ENCODE measurements at places on chromosomes 2 and 18.

GRCh38 chr2:237700512-237701032, 73.2 kb downstream of the LRRFIP1 start:
- peak; percentile 87 for DNase-seq

- no peak for DNase-seq
Observed at GRCh38 chr2:170462433-170463205, 252.5 kb upstream of the SP5 start.

DNA sequence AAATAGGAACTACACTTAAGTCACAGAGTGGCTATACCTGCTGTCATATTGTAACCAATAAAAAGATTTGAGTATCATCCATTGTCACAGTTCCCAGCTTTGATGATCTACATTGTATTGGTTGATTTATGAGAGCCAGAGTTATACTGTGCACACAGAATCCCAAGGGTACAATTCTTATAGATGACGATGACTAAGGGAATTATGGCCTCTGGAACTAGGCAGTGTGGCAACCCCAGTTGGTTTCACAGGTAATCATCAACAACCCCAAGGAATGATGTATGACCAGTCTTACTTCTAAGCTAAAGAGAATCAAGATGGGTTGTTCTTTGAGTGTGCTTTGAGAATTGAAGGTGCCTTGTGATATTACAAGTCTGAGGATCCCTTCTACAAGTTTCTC, 217.3 kb downstream of the ETAA1 start:
- DNase-seq: no peak

DNA sequence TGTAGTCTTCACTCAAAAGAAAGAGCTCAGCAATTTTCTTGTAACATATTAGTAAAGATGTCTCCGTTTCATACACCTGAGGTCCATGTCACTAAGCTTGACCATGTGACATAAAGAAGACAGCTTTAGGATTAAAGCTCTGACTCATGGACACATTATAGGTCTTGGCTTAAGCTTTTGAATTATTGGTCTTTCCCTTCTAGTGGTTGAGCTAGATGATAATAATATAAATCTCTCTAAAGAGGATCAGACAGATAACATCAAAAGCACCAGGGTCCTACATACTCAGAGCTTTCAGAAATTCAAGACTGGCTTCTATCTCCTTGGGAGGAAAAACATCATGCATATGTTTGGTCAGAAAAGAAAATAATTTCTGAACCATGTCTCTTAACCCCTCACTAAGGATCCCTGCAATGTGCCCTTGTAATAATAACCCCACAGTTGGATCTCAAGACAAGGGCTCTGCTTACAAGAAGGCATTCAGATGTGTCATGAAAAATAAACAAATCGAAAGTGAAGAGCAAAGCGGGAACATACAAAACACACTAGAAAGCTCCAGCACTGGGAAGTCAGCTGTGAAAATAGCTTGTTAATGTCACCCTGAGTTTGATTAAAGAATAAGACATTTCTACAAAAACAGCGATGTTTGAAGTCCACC, 174.5 kb downstream of the PID1 start:
- no peak for DNase-seq

DNA sequence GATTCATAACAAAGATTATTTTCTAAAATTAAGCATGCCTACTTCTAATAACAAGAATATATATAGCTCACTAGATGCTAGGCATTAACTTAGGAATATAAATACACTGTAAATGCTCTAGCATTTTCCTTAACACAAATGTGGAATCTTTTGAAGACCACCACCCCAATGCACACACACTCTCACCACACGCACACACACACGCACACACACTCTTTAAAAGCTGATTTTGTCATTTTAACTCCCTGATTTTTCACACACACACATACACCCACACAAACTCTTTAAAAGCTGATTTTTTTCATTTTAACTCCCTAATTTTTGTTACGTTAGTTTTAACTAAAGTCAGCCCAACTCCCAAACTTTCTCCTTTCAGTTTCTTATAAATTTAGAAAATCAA, 3.0 kb downstream of the COL5A2 start:
- no peak for DNase-seq

DNA sequence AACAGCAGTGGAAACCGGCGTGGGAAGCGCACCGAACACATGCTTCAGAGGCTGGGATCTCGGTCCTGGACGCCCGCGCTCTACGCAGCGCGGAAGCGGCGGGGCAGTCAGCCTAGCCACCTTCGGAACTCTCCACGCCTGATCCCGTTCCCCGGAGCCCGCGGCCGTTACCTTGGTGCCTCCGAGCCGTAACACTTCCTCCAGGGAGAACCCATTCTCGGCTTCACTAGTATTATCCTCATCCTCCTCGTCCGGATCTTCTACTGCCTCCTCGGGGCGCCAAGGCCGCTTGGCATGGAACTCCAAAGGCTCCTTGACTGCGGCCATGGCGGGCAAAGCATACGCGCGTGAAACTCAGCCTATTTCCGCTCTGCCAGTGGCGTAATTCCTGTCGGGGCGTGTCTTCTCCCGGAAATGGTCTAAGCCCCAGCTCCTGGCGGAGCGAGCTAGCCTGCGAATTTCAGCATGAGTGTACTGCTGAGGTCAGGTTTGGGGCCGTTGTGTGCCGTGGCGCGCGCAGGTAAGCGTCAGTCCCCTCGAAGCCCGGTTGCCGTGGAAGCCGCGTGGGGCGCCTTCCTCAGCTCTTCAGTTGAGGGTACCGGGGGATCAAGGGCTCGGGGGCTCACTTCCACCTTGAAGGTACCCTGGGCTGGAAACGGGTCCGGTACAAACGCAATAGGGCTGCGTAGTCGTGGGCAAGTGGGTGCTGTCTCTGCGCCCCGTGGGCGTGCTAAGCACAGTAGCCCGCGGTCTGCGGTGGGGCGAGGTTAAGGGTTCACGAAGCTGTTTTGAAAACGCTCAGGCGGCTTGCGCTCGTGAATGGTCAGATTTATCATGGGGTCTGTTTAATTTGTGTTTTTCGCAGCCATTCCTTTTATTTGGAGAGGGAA, at the start of the genes CEBPZ and NDUFAF7:
Gene CEBPZ (minus strand): TSS at position 356 of the 890 bp plus-strand sequence. CDS start 29 bp downstream, at position 327.
Gene NDUFAF7 (plus strand): TSS at position 418 of the 890 bp plus-strand sequence. CDS start 48 bp downstream, at position 466.
- DNase-seq: peak; percentile 94

DNA sequence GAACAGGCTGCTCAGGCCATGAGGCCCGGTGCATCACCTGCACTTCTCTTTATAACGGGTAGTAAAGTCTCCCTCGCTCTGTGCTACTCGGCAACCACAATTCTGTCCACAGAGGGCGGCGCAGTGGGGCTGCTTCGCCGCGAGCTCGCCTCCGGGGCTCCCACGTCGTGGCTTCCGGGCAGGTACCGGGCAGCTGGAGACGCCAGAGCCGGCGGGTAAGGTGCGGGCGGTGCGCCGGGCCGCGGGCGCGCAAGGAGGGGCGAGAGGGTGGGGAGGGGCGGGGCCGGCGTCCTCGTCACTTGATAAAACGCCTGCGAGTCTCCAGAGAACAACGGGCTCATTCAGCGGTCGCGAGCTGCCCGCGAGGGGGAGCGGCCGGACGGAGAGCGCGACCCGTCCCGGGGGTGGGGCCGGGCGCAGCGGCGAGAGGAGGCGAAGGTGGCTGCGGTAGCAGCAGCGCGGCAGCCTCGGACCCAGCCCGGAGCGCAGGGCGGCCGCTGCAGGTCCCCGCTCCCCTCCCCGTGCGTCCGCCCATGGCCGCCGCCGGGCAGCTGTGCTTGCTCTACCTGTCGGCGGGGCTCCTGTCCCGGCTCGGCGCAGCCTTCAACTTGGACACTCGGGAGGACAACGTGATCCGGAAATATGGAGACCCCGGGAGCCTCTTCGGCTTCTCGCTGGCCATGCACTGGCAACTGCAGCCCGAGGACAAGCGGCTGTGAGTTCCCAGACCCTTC, at the start of gene ITGA6:
Gene ITGA6 (plus strand): TSS at position 331 of the 734 bp plus-strand sequence.
- DNase-seq: peak; percentile 89

GRCh38 chr2:25517701-25518100, 155.7 kb downstream of the DTNB start:
- DNase-seq: no peak

DNA sequence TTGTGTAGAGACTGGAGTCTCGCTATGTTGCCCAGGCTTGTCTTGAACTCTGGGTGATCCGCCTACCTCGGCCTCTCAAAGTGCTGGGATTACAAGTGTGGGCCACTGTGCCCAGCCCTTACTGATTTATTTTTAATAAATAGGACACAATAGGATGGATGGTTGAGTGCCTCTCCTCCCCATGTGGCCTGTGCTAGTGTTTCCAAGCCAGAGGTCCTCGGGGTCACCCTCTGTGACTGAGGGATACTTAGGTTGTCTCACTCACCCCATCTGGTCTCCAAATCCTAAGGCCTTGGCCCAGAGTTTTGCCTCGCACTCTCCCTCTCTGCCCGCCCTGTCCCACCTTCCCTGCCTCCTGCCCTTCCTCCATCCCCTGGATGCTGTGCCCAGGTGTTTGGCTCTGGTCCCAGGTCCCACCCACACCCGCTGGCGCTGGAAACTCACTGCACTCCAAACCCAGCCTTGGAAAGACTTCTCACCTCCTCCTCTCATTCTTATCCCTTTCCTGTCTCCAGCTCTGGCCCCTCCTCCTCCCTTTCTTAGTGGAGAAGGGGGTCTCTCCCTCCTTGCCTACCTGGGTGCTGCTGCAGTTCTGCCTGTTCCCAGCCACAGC, 4.7 kb upstream of the ECEL1 start:
- no peak for DNase-seq

DNA sequence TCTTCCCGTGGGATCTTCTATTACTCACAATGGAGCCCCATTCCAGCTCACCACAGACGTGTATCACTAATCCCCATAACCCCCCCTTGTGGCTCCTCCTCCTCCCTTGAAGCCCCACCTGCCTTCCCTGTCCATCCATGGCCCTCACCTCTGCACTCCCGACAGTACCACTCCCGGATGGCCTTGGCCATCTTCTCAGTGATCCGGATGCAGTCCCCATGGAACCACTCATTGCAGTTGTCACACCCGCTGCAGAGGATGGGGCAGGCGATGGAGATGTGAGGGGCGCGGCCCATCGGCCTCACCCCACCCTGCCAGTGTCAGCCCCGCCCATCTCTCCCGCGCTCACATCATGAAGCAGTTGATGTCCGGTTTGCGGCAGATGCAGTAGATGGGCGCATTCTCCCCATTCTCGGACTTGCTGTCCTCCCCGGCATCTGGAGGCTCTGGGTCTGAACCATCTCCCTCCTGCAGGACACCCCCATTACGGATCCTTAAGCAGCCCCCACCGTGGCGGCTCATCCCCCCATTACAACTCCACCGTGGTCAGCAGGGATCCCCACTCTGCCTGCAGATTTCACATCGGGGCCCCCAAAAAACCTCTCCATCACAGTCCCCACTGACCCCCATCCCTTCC, 983 bp downstream of the CXXC1 start:
- DNase-seq: peak; percentile 68

DNA sequence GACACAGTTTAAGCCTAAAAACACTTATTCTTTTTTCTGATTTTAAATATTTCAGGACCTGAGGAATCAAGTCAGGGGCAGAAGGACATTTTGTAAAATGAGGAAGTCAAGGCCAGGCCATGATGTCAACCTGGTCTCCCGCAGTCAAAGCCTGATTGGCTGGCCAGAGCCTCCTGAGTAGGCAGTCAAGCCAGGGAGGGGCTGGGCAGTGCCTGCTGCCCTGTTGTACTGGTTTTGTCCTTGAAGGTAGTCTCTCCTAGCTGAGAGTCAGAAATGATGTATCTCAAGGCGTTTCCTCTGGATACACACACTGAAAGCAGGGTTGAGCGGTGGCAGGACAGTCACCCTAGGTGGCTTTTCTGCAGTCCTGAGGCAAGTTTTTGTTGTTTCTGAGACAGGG, 19.8 kb downstream of the CCT7 start:
- DNase-seq: peak; percentile 56

DNA sequence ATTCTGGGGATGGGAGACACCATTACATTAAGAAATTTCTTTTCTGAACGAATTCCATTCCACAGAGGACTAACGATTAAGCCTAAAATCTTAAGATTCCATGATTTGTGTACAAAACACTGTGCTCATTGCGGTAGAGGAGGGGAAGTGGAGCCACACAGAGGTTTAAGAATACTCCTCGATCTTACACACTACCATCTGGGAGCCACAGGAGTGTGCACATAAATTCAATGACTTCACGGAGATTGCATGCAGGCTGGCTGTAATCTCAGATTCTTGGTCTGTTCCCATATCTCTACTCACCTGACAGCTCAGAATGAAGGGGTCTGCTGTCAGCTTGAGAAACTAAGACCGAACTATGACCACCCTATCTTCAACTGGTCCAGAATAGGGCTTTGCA, 762 bp downstream of the VPS4B start:
- DNase-seq: no peak

- DNase-seq: no peak
Observed at GRCh38 chr2:37653805-37654378, 17.6 kb downstream of the CDC42EP3 start.

- no peak for DNase-seq
Observed at GRCh38 chr2:120631236-120631635, 104.4 kb upstream of the GLI2 start.

DNA sequence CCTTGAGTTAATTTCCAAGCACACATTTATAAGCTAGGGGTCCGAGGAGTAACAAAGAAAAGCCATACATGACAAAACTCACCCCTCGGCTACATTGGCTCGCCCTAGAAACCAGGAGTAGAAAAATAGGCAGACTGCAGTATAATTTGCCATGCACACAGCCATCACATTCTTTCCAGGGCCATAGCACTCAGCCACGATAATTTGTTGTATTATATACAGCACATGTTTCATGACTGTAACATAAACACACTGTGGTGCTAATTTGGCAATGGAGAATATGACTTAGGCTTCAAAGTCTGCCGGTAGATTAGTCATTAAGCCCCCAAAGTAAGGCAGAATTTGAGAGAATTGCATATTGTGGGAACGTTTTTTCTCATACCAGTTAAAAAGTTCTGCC, 254.9 kb downstream of the ZNF521 start:
- no peak for DNase-seq

- DNase-seq: no peak
Observed at GRCh38 chr18:48765053-48765452, 185.7 kb downstream of the SMAD7 start.

- no peak for DNase-seq
Observed at GRCh38 chr2:10768063-10768507, 44.5 kb downstream of the PDIA6 start.

DNA sequence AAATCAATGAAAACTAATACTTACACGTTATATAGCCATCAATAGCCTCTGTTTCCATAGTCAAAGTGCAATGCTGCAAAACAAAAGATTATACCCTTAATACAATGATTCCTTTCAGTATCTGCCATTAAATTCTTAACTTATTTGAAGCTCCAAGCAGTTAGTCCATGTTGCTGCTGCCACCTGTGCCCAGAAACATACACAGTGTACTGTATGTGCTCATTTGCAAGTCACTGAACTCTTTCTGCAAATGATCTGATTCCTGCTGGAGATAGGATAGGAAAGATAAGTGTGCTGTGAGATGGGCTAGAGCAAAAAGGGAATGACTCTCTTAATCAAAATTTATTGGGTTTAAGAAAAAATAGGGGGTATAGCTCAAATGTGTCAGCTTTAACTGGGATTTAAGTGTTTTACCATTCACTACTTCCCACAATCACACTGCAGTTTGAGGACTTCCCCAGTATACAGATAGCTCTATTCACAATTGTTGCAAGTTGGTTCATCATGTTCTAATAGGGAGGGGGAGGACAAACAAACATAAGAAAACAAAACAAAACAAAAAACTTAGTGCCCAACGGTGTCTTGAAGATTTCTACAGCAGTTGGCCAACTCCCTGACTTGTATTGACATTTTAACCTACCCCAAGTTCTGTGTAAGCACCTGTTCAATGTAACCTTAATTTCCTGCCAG, 2.7 kb downstream of the IKZF2 start:
- DNase-seq: no peak

- DNase-seq: no peak
Observed at GRCh38 chr2:146844226-146844990, 1000.4 kb upstream of the ACVR2A start.
